ENCODE measurements at places on chromosomes 1 and 21. TPM values are rescaled to one million over a fixed set of nuclear protein-coding genes. Genes with fewer than 3 reads are reported as not detected.

DDI2 gene
- 9.2 TPM for total RNA-seq

ICOSLG gene
- total RNA-seq = 2.2 TPM

KIF2C gene
- total RNA-seq = 42.7 TPM

PTPN7 gene
- not detected for total RNA-seq

OR2AK2 gene
- total RNA-seq = not detected

BNIPL gene
- 0.11 TPM for total RNA-seq

LYPD8 gene
- total RNA-seq = 0.21 TPM

PIK3R3 gene
- 0.80 TPM for total RNA-seq

PLD5 gene
- total RNA-seq = 1.3 TPM

LENEP gene
- total RNA-seq = not detected

AADACL4 gene
- total RNA-seq = not detected

MRPL9 gene
- total RNA-seq = 78.5 TPM

AKT3 gene
- 15.5 TPM for total RNA-seq

CXADR gene
- total RNA-seq = 12.0 TPM

FAM3B gene
- total RNA-seq = not detected

CCDC185 gene
- not detected for total RNA-seq

GOLT1A gene
- 4.1 TPM for total RNA-seq

CRABP2 gene
- total RNA-seq = 11.6 TPM

KCND3 gene
- total RNA-seq = not detected

CSF1 gene
- total RNA-seq = 25.0 TPM

C1orf74 gene
- total RNA-seq = 1.5 TPM

NBPF26 gene
- 2.0 TPM for total RNA-seq

NPPB gene
- total RNA-seq = 0.56 TPM

IGSF9 gene
- total RNA-seq = 0.22 TPM

GJA8 gene
- not detected for total RNA-seq

Measured in A549 treated with RU486 at 1 μM for 4 hours (cell line).